ENCODE measurements at places on chromosomes 3 and 15.

GRCh38 chr3:177119829-177120228, 77.5 kb downstream of the TBL1XR1 start:
- DNase-seq: no peak

GRCh38 chr15:97893967-97894366, 66.5 kb upstream of the ARRDC4 start:
- no peak for DNase-seq

- DNase-seq: no peak
Observed at GRCh38 chr15:82043130-82043673, 2.6 kb downstream of the MEX3B start.

- DNase-seq: no peak
Observed at GRCh38 chr15:77622209-77622933, 10.3 kb downstream of the LINGO1 start.

- no peak for DNase-seq
Observed at GRCh38 chr3:24495326-24495994, 810 bp upstream of the THRB start.
